Posterior vena cava (tissue), 2 donors: ENCODE measurements at places on chromosomes 2 and 18. TPM values are rescaled to one million over a fixed set of nuclear protein-coding genes. Genes with fewer than 3 reads are reported as not detected.

- DNase-seq = peak; percentile 90
These were observed 150.4 kb downstream of the ZFP36L2 start for GRCh38 chr2:43075811-43076585.

DNA sequence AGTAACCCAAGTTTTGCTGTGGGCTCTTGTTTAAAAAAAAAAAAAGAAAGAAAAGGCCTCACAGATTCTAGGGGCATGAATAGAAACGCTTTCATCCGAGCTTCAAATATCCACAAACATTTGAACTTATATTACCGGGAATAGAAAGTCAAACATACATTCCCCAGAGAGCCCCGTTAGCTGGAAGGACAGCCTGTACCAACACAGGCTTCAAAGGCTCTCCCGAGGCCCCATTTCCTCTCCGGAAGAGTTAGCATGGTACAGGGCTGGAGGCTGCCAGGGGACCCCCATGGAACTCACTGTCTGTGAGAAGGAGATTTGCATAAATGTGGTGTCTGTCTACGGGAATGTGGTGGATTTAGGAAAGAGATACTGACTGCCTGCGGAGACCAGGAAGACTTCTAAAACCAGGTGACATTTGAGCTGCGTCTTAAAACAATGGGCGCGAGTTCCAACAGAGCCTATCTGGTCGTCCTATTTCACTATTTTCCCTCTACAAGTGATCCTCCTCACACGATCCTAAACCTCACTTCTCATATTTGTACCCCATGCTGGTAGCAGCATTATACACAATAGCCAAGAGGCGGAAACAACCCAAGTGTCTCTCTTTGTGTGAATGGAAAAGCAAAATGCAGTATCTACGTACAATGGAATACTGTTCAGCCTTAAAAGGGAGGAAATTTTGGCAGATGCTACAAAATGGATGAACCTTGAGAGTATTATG, 820 bp upstream of the MATN3 start:
- no peak for DNase-seq

The C2orf81 gene
- 2.3 TPM for total RNA-seq

DNA sequence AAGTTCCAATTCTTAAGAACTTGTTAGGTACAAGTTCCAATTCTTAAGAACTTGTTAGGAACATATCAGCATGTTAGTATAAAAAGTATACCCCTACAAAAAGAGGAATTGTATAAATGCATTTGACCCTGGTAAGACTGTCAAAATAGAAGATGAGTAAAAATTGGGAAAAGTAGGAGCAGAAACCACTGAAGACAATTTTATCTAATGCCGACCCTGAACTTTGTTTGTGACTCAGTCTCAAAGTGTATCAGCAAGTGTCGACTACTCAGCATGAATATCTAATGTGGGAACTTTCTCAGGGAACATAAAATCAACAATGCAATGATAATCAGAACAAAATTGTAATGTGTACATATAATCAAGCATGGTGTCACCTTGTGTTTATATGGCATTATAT, 583 bp upstream of the CD226 start:
- no peak for DNase-seq

DNA sequence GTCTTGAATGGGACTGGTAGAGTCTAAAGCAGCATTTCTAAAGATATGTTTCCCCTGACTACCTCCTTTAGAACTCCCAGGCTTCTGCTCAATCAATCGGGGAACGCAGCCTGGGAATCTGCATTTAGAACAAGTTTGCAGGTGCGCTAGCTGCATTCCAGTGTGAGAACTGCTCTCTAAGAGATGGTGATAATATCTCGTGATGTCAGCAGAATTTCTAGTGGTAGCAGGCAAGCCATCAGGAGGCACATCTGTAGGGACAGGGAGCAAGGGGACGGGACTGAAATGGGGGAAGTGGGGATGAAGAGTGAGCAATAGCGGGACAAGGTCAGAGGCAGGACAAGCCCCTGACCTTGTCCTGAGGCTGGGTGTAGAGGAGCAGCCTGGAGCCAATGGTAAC, 120.3 kb upstream of the DNMT3A start:
- no peak for DNase-seq

DNA sequence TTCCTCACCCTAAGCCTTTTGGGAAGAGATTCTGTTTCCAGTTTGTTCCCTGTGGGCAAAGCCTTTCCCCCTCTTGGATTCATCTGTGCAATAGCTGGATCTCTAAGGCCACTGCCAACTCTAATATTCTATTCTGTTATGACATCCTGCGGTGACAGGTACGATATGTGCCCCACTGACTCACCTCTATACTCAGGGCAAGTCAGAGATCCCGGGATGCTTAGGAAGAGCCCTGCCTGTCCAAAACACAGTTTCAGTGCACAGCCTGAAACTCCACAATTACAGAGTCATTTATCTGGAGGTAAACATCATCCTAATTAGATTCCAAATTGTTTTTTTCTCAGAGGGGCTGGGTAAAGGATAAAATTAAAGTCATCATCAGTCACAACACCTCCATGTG, 190.2 kb downstream of the TFCP2L1 start:
- no peak for DNase-seq

DNA sequence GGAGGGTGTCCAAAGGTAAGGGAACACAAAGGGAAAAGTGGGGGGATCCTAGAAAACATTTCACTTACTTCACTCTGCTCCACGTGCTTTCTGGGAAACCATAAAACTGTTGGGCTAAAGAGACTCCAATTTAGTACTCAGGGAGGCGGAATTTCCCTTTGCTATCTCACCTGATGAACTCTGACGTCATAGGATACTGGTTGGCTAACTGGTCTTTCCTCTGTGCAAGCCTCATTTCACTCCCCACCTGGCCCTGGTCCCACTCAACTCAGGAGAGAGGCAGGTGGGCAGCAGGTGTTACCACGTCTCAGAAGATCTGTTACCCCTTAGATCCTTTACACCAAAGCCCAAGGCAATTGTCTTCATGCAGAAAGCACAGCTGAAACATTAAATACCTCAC, 51.8 kb upstream of the PMAIP1 start:
- DNase-seq = no peak

DNA sequence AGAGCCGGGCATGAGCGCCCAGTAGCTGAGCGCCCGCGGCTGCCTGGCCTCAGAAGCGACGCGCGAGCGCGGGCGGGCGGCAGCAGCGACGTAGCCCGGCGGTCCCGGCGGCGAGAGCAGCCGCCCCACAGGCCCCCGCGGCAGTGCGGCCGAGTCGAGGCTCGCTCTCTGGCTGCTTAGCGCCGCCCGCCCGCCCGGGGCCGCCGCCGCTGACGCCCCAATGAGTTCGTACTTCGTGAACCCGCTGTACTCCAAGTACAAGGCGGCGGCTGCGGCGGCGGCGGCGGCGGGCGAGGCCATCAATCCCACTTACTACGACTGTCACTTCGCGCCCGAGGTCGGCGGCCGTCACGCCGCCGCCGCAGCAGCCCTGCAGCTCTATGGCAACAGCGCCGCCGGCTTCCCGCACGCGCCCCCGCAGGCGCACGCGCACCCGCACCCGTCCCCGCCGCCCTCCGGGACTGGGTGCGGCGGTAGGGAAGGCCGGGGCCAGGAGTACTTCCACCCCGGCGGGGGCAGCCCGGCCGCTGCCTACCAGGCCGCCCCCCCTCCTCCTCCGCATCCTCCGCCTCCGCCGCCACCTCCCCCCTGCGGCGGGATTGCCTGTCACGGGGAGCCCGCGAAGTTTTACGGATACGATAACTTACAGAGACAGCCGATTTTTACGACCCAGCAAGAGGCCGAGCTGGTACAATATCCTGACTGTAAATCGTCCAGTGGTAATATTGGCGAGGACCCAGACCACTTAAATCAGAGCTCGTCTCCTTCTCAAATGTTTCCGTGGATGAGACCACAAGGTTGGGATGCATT, 847 bp downstream of the HOXD8 start:
- peak; percentile 83 for DNase-seq

DNA sequence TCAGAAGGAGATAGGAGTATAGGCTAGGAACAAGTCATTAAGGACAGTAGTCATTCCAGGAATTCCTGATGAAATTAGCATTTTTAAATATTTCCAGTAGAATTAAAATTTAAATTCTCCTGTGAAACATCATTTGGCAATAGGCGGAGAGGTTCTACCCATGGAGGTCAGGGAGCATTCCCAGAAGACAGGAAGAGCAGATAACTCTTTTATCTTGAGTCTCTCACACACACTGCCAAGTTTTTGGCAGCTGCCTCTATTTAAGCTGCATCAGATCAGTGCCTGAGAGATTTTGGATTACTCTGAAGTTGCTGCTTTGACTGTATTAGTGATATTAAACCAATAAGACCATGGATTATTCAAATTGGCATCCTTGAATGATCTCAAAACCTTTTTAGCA, 714.7 kb downstream of the EPHA4 start:
- DNase-seq = no peak

The PROKR1 gene
- total RNA-seq = 0.05 TPM

The BCL11A gene
- total RNA-seq = 2.0 TPM

The IMPA2 gene
- total RNA-seq = 14.9 TPM

GRCh38 chr18:32717126-32717525, 55.7 kb downstream of the KLHL14 start:
- no peak for DNase-seq
